ENCODE measurements at places on chromosomes 13 and 19. TPM values are rescaled to one million over a fixed set of nuclear protein-coding genes. Genes with fewer than 3 reads are reported as not detected.

Gene LIM2
- total RNA-seq: not detected

DNA sequence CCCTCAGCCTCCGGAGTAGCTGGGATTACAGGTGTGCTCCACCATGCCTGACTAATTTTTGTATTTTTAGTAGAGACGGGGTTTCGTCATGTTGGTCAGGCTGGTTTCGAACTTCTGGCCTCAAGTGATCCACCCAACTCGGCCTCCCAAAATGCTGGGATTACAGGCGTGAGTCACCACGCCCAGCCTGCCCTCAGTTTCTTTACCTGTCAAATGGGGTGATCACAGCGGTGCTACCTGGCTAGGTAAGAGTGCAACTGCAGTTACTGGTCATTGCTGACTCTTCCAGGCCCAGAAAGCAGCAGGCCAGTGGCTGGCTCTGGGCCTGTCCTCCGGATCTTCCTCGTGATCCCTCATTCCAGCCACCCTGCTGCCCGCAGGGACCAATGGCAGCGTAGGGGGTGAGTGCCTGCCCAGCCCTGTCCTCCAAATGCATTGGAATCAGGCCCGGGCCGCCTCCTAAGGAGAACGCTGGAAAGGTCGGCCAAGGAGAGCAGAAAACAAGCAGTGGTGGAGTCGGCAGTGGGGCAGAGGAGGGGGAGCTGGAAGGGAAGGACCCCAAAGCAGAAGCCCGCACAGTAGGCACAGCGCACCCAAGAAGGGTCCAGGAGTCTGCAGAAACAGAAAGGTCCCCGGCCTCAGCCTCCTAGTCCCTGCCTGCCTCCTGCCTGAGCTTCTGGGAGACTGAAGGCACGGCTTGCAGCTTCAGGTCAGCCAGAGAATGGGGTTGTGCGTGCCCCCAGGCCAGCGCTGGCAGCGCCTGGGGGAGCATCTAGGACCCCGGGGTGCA is 1.8 kb upstream of the SLC27A1 start:
- peak; percentile 71 for DNase-seq

- DNase-seq: no peak
Observed at GRCh38 chr13:109730812-109731335, 55.5 kb downstream of the IRS2 start.

DNA sequence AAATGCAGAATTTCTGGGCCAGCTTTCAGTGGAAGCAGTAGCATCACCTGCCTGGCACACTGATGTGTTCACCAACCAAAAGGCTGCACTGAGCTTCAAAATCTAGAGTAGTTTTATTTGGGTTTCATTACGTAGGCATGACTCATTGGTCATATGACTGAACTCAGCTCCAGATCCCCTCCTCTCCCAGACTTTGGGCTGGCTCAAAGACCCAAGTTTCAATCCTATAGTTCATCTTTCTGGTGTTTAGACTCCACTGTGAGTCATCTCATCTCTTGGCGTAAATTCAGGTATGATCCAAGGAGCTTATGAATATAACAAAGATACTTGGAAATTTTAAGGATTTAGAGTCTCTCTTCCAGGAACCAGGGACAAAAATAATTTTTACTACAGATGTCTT is 17.7 kb downstream of the ZMYM5 start:
- no peak for DNase-seq

Data from ureter (tissue), 1 donor.